ENCODE measurements at places on chromosomes 12 and 14. TPM values are rescaled to one million over a fixed set of nuclear protein-coding genes. Genes with fewer than 3 reads are reported as not detected.

EMP1 gene
- total RNA-seq = 110 TPM

CALM1 gene
- 261 TPM for total RNA-seq

OVCH1 gene
- total RNA-seq = not detected

- no peak for DNase-seq
These were observed 10.6 kb downstream of the MYO1H start for GRCh38 chr12:109358154-109358869.

ASIC1 gene
- 28.9 TPM for total RNA-seq

GRCh38 chr12:55728186-55728938 is 447 bp downstream of the CD63 start:
- DNase-seq = no peak

- peak; percentile 82 for DNase-seq
These were observed 40.2 kb downstream of the HSP90AA1 start for GRCh38 chr14:102046337-102047278.

DNA sequence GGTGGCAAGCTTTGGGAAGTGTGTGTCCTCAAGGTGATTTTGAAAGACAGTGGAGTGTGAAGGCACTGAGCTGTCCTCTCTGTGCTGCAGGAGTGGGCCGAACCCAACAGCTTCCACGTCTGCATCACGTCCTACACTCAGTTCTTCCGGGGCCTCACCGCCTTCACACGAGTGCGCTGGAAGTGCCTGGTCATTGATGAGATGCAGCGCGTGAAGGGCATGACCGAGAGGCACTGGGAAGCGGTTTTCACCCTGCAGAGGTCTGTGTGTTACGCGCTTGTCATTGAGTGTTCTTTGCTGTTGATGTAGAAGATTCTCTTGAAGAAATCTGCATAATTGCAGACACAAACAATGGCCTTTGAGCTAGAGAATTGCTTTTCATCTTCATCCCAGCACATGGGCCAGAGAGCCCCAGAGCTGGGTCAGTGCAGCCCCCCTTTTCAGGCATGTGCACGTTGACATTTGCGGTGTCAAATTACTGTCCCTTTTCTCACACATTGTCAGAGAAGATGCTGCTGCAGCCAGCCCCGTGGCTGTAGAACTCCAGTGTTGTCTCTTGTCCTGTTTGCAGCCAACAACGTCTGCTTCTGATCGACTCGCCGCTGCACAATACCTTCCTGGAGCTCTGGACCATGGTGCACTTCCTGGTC is 63.3 kb downstream of the EP400 start:
- no peak for DNase-seq

AQP2 gene
- not detected for total RNA-seq

CKAP4 gene
- 45.9 TPM for total RNA-seq

PTCSC3 gene
- total RNA-seq = not detected

- no peak for DNase-seq
These were observed 35.1 kb downstream of the DHX37 start for GRCh38 chr12:124953689-124954405.

DNA sequence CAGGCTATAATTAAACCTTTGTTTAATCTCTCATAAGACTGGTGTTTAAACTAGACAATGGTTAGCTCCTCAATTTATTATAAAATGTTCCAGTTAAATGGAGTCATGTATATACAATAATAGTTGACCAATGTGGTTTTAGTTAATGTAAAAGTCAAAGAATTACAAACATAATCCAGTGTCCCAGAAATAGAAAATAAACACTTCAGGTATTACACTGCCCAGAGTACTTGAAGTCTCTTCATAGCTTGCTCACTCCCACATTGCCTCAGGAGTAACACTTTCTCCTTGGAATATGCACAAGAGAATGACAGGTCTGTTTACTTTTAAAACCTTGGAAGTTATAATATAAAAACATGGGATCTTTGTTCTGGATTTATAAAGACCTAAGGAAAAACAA is 60.5 kb downstream of the SLC38A1 start:
- no peak for DNase-seq

GRCh38 chr12:102468261-102468915 is 12.0 kb downstream of the IGF1 start:
- DNase-seq = no peak
